ENCODE measurements at places on chromosomes 13 and 19. TPM values are rescaled to one million over a fixed set of nuclear protein-coding genes. Genes with fewer than 3 reads are reported as not detected.

The RNF225 gene
- 0.08 TPM for total RNA-seq

The LMTK3 gene
- 4.4 TPM for total RNA-seq

The PNMA8A gene
- total RNA-seq: 11.6 TPM

The YIPF2 gene
- total RNA-seq: 22.1 TPM

The C19orf73 gene
- total RNA-seq: 1.9 TPM

The CEACAM18 gene
- not detected for total RNA-seq

The ZNF304 gene
- 2.0 TPM for total RNA-seq

The ZNF823 gene
- 3.4 TPM for total RNA-seq

The COX6B2 gene
- 0.56 TPM for total RNA-seq

The KCNJ14 gene
- total RNA-seq: 1.1 TPM

The SYMPK gene
- 70.6 TPM for total RNA-seq

The ZNF136 gene
- total RNA-seq: 1.4 TPM

The FGF9 gene
- total RNA-seq: not detected

The ACP7 gene
- 0.06 TPM for total RNA-seq

The GPR12 gene
- not detected for total RNA-seq

The GRIN3B gene
- 3.2 TPM for total RNA-seq

The ZNF793 gene
- total RNA-seq: 0.02 TPM

The SRRM5 gene
- 0.71 TPM for total RNA-seq

The ZNF790 gene
- total RNA-seq: 0.12 TPM

The ZNF528 gene
- total RNA-seq: 0.16 TPM

The CATSPERD gene
- total RNA-seq: 0.03 TPM

The HSH2D gene
- total RNA-seq: not detected

The RETN gene
- not detected for total RNA-seq

The IQCN gene
- total RNA-seq: 0.58 TPM

The ZNF888 gene
- total RNA-seq: not detected

The ZNF626 gene
- total RNA-seq: not detected

The FFAR3 gene
- total RNA-seq: not detected

The BTBD2 gene
- 46.5 TPM for total RNA-seq

The TBXA2R gene
- total RNA-seq: 0.99 TPM

The CPAMD8 gene
- 0.09 TPM for total RNA-seq

The PSG1 gene
- total RNA-seq: 0.12 TPM

The NCAN gene
- total RNA-seq: 0.01 TPM

The GFY gene
- total RNA-seq: 0.16 TPM

The KLK8 gene
- total RNA-seq: not detected

The MBD3 gene
- 49.0 TPM for total RNA-seq

The GDF15 gene
- 24.9 TPM for total RNA-seq

The FAM98C gene
- total RNA-seq: 27.2 TPM

The PLVAP gene
- not detected for total RNA-seq

The TMEM238 gene
- total RNA-seq: 10.5 TPM

The STAP2 gene
- total RNA-seq: not detected

The ZNF285 gene
- total RNA-seq: 2.5 TPM
